CD4-positive, alpha-beta T cell treated with Interleukin-6 at 100 ng/mL for 8 hours (primary cell): ENCODE measurements at places on chromosomes 7 and 10.

GRCh38 chr7:41792120-41792519 is 89.2 kb upstream of the INHBA start:
- no peak for DNase-seq

DNA sequence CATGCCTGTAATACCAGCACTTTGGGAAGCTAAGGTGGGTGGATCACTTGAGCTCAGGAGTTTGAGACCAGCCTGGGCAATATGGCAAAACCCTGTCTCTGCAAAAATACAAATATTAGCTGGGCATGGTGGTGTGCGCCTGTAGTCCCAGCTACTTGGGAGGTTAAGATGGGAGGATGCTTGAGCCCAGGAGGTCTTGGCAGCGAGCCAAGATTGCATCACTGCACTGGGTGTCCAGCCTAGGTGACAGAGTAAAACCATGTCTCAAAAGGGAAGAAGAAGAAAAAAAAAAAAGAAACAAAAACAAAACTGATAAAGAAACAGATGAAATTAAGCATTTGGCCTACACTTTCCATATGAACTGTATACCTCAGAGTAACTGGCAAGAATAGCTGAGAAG is 319.2 kb downstream of the PARD3 start:
- DNase-seq, result no peak

GRCh38 chr7:116576350-116577319 is 51.8 kb downstream of the CAV1 start:
- no peak for DNase-seq

GRCh38 chr7:4911111-4911828 is 27.8 kb upstream of the RADIL start:
- no peak for DNase-seq

GRCh38 chr7:42314696-42315095 is 77.7 kb upstream of the GLI3 start:
- no peak for DNase-seq

GRCh38 chr7:110153222-110153621 is 937.7 kb upstream of the LRRN3 start:
- DNase-seq, result no peak

DNA sequence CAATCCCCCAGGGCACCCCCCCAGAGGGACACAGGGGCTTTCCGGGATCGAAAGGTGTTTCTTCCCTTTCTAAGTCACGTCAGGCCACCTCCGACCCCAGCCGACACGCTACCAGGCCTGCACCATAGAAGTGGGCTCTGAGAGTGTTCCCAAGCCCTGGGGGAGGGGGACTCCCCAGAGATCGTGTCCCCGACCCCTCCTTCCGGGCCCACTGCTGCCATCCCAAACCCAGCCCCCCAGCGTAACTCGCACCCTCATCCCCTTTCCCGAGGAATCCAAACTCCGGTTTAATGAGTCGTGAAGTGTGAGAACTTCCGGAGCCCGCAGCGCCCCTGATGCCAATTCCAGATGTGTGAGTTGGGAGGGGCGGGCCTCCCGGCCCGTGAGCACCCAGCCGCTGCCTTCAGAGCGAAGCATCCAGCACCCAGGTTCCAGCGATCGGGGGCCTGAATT is 11.3 kb downstream of the UNCX start:
- DNase-seq, result no peak
